ENCODE measurements at places on chromosomes 2 and 18. TPM values are rescaled to one million over a fixed set of nuclear protein-coding genes. Genes with fewer than 3 reads are reported as not detected.

The INPP5D gene
- total RNA-seq = 15.4 TPM

DNA sequence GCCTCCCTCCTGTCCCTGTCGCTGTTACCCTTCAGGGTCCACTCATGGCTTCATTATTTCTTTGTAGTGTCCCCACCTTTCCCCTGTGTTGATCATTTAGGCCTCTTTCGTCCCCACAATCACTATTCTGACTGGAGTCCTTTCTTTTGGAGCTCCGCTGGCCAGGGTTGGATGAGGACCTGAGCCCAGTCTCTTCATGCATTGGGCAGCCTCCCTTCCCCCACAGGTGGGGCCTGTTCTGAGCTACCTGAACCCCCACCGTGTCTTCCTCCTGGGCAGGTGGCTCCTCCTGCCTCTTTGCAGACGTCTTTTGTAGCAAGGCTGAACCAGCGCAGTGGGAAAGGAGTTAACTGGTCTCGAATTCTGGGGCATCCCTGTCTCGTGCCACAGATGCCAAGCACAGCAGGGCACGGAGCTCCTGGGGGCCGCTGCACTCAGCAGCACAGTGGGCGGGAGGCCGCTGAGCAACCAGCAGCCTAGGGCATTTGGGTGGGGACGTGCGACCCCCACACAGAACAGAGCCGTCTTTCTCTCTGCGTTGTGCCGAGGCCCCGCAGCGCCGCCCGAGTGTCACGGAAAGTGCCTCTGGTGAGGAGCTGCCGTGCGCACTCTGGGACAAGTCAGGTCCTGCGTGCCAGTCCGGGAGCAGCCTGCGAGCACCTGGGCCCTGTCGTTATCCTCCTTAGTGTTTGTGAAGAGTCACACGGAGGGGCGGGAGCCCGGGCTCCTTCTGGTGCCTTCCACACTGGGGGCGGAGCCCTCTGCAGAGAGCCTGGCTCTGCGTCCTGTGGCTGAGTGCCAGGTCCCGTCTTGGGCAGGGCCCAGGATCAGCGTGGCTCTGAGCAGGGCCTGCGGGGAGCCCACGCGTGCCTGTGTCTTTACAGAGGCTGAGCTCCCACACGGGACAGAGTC is 130.1 kb downstream of the NFATC1 start:
- DNase-seq = peak; percentile 57
- no peak overlapping the region for H3K27ac ChIP-seq
- no peaks in the 10 kb centered on the region for H3K27me3 ChIP-seq
- no peaks in the 10 kb centered on the region for H3K4me1 ChIP-seq

DNA sequence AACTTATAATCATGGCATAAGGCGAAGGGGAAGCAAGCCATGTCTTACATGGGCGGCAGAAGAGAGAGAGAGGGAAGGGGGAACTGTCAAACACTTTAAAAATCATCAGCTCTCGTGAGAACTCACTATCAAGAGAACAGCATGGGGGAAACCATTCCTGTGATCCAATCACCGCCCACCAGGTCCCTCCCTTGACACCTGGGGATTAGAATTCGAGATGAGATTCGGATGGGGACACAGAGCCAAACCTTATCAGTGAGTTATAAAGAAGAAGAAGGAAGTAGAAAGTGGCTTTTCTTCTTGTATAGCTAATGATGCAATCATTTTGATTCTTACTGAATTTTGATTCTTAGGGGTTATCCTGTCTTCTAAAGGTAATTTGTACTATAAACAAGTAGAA is 51.4 kb downstream of the SMCHD1 start:
- no peak for DNase-seq
- no peak overlapping the region for H3K4me3 ChIP-seq
- no peaks in the 10 kb centered on the region for H3K36me3 ChIP-seq

DNA sequence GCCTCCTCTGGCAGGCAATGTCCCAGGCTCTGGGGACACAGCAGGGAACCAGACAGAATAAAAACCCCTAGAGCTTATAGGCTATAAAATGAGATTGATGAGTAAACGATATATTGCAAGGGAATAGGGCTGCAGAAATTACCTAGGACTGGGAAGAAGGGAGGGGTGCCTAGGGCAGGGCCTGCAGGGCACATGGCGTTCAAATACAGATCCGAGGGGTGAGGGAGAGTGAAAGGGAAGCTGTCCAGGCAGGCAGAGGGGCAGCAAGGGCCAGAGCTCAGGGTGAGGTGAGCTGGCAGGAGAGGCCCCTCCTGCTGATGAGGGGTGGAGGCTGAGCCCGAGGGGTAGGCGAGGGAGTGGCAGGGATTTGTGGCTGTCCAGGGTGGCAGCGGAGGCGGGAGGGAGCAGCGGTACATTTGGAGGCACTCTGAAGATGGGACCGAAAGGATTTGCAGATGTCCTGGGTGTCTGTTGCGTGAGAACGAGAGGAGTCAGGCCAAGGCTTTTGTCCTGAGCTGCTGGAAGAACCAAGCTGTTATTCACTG is 33.7 kb downstream of the KCNIP3 start:
- no peaks in the 10 kb centered on the region for H3K27me3 ChIP-seq
- no peak overlapping the region for H3K4me3 ChIP-seq
- H3K36me3 ChIP-seq = no peaks in the 10 kb centered on the region
- no peak overlapping the region for H3K27ac ChIP-seq
- no peak for DNase-seq

- no peak overlapping the region for H3K27ac ChIP-seq
- H3K36me3 ChIP-seq = no peaks in the 10 kb centered on the region
- DNase-seq = no peak
- no peaks in the 10 kb centered on the region for H3K4me1 ChIP-seq
- H3K4me3 ChIP-seq = no peak overlapping the region
Observed at GRCh38 chr2:36858551-36859365, 107.6 kb downstream of the STRN start.

DNA sequence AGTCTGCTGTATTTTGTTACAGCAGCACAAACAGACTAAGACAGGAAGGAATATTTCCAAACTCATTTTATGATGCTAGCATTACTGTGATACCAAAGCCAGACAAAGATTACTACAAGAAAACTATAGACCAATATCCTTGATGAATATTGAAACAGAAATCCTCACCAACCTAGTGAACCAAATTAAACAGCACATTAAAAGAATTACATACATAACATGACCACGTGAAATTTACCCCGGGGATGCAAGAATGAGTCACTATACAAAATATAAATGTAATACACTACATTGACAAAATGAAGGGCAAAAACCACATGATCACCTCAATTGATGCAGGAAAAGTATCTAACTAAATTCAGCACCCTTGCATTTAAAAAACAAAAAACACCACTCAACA is 112.6 kb downstream of the CHN1 start:
- H3K4me1 ChIP-seq = no peaks in the 10 kb centered on the region
- no peaks in the 10 kb centered on the region for H3K27me3 ChIP-seq
- no peaks in the 10 kb centered on the region for H3K36me3 ChIP-seq
- no peak overlapping the region for H3K4me3 ChIP-seq
- no peak for DNase-seq
- no peak overlapping the region for H3K27ac ChIP-seq

Data from uterus (tissue), 4 donors.